Progenitor cell of endocrine pancreas (in vitro differentiated cells): ENCODE measurements at places on chromosomes 3 and 15. TPM values are rescaled to one million over a fixed set of nuclear protein-coding genes. Genes with fewer than 3 reads are reported as not detected.

The IMPG2 gene
- 0.82 and 0.98 TPM in 2 replicates for total RNA-seq

The SNRPA1 gene
- 70.6 and 78.6 TPM in 2 replicates for total RNA-seq

The MUC20 gene
- 4.5 and 5.0 TPM in 2 replicates for total RNA-seq

The CADM2 gene
- total RNA-seq = 4.4 and 5.8 TPM in 2 replicates

The LYZL4 gene
- total RNA-seq = not detected in 2 replicates

The ZDHHC23 gene
- total RNA-seq = 15.4 and 16.5 TPM in 2 replicates

The ACKR4 gene
- total RNA-seq = not detected in 2 replicates

The GATA2 gene
- 1.7 and 1.9 TPM in 2 replicates for total RNA-seq

The TNFSF10 gene
- 0.36 and 0.72 TPM in 2 replicates for total RNA-seq

The FOXB1 gene
- total RNA-seq = not detected in 2 replicates

The CYP11A1 gene
- 1.6 and 2.0 TPM in 2 replicates for total RNA-seq

The PLA1A gene
- 0.18 TPM in 1 of 2 replicates, not detected in the other for total RNA-seq

The NPAP1 gene
- total RNA-seq = 0.65 and 0.67 TPM in 2 replicates

The SEMA3G gene
- 0.79 and 1.1 TPM in 2 replicates for total RNA-seq

- DNase-seq = no peak
Observed at GRCh38 chr3:73540969-73541740, 83.6 kb downstream of the PDZRN3 start.

DNA sequence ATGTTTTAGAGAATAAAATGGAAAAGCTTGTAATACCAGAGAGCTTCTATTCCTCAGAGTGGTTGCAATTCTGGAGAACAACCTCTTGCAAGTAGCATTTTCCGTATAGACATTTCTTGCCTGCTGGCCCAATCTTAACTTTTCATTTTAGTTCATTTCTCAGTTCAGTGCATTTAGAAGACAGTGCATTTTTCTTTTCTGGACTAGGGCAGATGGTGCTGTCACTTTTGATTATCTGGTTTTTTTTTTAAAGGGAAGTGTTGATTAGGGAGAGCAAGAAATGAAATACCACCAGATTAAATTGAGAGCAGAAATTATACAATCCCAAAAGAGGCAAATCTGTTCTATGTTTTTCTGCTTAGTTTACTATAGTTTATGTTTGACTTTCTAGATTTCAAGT, 172.7 kb downstream of the GHSR start:
- no peak for DNase-seq

DNA sequence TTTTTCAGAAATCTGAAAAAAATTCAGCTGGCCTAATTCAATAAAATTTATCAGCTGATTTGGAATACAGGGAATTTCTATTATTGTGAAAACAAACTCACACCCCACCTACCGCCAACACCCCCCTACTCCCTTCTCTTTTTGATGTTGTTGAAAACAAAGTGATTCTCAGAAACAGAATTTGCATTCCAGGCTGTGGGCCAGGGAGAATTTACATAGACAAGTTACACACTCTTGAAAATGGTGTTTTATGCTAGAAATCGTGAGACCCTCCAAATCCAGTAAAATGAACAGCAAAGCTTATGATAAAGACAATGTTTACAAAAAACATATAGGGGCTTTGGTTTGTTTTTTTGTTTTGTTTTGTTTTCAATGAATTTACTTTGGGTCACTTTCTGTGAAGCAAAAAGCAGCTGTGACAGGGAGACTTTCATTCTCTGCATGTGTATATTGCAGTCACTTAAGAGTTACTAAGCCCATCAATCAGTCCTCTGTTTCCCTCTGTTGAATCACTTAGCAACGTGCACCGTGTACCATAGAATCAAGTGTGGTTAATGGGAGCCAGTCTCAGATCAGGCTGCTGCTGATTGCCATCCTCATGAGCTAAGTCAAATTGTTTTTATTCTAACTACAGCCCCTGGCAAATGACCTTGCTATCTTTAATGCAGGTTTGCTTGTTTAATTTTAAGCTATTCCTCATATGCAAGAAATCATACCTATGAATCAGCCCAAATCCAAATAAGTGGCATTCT, 159.8 kb downstream of the ALCAM start:
- DNase-seq = no peak

DNA sequence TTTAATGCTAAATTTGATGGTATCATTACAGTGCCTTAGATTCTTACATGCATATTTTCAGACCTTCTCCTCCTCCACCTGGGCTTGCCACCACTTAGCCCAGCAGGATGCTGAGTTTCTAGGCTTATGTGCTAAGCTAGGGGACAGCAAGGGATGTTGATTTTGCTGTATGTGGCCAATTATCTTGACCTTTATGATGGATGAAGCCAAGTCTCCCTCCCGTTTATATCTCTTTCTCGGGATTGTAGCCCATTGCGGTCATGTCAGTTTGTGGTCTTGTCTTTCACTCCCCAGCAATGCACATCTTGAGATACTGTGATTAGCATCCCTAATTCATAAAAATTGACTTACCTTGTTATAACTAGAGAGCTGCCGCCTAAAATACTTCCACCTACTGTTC, 278.7 kb upstream of the SOX2 start:
- DNase-seq = no peak

DNA sequence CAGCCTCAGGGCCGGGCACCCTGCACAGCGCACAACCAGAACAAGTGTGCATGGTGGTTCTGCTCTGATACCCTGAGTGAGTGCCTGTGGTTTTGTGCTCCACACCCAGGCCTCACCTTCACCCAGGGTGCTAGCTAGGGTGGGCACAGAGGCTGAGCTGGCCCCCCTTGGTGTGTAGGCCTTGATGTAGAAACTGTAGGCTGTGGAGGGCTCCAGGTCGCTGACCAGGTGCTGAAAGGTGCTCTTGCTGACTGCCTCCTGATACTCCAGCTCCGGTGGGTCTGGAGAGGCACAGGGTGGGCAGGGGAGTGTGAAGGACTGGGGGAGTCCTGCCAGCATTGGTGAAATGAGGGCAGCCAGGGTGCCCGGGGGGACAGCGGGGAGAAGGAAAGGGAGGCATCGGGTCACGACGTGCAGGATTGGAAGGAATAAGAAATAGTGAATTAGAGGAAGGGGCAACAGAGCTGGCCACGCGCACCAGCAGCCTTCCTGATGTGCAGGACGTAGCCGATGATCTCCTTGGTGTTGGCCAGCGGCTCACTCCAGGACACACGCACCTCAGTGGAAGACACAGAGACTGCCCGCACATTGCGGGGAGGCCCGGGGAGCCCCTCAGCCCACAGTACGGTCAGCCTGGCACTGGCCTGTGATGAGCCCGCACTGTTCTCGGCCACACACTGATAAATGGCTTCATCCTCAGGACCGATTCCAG, 26.6 kb downstream of the RNU5B-1 start:
- no peak for DNase-seq

DNA sequence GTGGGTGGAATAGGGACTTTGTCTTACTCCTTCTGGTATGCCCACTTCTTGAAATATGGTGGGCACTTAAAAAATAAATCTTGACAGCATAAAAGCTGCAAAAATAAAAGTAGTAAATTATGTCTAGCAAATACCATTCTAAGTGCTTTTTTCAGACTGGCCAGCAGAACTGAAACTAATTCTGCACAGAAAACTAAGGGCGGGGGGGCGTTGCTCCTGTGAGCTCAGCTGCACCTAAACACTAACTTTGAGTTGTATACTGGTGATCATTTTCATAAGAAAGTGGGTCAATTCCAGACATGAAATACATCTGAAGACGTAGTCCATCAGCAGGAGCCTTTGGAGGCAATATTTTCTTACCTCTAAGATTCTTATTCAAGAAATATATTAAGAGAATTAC, 114.8 kb downstream of the WDR76 start:
- no peak for DNase-seq

DNA sequence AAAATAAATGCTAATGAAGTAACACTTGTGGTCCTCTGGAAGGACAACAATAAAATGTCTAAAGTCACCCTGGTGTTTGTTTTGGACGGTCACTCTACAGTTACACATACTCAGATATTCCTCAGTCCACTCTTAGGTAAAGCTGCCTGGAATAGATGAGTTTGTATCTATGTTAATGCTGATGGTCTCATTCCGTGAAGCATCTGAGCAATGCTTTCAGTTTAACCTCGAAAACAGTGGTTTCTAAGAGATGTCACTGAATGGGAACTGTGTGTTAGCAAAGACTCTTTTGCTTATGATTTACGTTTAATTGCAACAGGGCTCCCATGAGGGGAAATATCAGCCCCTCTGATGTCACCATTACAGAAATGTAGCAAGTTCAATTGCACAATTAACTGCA, 49.1 kb downstream of the FBN1 start:
- DNase-seq = no peak

GRCh38 chr15:74829991-74830390, 3.6 kb downstream of the CPLX3 start:
- no peak for DNase-seq

GRCh38 chr3:111073218-111073617, 1.6 kb downstream of the NECTIN3 start:
- no peak for DNase-seq

- no peak for DNase-seq
Observed at GRCh38 chr3:113514265-113514769, 639 bp downstream of the SPICE1 start.

DNA sequence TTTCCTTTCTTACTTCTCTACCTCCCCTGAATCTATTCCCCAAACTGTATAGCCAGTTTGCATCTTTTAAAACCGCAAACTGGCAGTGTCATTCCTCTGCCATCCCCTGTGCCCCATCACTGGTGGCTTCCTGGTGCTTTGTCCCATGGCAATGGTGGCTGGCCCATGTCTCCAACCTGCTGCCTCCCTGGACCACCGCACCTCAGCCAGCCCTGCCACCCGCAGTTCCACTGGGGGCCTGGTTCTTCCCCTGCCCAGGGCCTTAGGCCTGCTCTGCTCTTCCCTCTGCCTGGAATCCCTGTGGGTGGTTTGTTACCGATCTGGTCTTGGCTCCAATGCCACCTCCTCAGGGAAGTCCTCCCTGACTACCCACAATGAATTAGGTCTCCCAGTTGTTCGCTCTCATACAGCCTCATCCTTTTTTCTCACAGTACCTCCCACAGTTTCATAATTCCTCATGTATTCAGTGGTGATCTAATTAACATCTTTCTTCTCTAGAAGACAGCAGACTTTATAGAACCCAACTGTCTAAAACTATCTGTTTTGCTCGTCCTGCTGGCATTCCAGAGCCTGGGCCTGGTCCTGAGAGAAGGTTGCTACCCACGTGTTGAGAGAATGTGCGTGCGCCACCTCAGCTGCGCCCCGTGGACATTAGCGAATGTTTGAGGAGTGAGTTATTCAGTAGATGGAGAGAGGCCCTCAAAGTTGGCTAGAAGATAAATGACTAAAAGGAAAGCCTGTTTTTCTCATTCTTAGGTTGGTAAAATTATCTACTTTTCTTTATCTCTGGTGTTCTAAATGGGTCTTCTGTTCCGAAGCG, 130.1 kb downstream of the DNAJB8 start:
- no peak for DNase-seq

- DNase-seq = no peak
Observed at GRCh38 chr3:174498638-174499037, 360.5 kb upstream of the NAALADL2 start.

- no peak for DNase-seq
Observed at GRCh38 chr15:59174151-59174834, 32.4 kb upstream of the LDHAL6B start.

DNA sequence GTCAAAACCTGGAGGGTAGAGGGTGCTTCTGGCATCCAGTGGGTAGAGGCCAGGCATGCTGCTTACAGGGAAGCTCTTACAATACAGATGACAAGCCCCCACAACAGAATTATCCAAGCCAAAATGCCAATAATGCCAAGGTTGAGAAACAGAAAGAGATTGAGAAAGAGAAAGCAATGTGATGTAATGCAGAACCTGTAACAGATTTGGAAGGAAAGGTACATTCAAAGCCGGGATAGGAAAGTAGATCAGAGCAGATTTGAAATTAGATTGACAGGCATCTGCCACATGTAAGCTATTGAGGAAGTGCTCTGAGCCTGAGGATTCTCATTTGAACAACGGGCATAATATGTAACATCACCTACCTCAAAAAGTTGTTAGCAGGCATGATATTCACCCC, 157.9 kb downstream of the FHIT start:
- DNase-seq = no peak

DNA sequence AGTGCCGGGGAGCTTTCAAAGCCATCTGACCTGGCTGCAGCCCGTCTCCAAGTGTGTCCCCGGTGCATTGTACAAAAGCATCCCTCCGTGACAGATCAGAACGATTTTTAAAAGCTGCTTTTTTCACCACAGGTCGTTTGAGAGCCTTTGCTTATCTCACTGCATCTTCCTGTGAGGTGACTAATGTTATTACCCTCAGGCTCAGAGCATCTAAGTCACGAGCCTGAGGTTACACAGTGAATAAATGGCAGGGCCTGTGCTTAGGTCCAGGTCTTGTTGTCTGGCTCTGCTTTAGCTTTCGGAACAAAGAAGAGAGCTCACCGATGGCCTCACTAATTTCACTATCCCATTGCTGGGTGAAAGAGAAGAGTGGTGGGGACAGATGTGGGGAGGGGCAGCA, 83.3 kb downstream of the SEC22A start:
- DNase-seq = no peak

DNA sequence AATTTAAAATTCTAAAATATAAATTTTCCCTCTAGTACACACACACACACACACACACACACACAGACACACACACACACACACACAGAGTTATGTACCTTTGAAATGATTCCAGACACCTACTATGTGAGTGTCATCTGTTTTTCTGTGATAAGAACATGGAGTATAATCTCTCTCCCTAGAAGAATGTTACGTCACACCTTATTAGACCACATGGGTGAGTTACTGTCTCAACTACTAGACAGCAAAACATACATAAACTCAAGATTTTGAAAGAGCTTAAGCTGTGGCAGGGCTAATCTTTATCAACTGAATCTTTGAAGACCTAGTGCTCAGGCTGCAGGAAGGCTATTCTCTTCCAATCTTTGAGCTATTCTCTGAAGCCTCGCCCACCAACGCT, 385.9 kb upstream of the BCHE start:
- DNase-seq = no peak

- no peak for DNase-seq
Observed at GRCh38 chr15:100017140-100017539, 283.9 kb upstream of the LYSMD4 start.

- DNase-seq = no peak
Observed at GRCh38 chr3:159250961-159251360, 449.1 kb downstream of the MFSD1 start.

- DNase-seq = no peak
Observed at GRCh38 chr3:123552095-123552714, 32.6 kb downstream of the HACD2 start.

- DNase-seq = no peak
Observed at GRCh38 chr15:40241269-40242212, 2.7 kb downstream of the PAK6 start.

- DNase-seq = no peak
Observed at GRCh38 chr3:87136066-87136596, 91.0 kb upstream of the CHMP2B start.

- DNase-seq = no peak
Observed at GRCh38 chr3:12922306-12922705, 80.9 kb upstream of the RPL32 start.

DNA sequence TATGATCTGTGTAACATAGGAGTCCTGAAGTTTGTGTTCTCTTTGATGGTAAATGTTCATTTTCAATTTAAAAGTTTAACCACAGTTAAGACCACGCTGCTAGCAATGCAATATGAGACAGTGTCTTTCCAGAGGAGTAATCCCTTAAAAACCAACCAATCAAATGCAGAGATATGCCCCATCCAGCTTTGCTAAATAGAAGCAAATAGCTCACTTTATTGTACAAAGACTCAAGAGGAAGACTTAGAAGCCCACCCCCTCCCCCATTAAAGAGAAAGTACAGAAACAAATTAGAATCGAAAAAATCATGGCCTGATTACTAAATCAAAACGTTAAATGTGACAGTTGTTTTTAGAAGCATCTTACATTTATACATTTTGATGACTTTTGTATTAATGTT, 2.1 kb upstream of the ANP32A start:
- no peak for DNase-seq
